Cerebellar cortex (tissue), 1 donor: ENCODE measurements at places on chromosomes 12 and 14.
A peak's percentile ranks its signal among the peaks of the same experiment; 100 is the strongest.

- DNase-seq: no peak
These were observed 96.1 kb downstream of the DAD1 start for GRCh38 chr14:22492622-22493542.

GRCh38 chr12:116381240-116381743, 103.8 kb upstream of the MED13L start:
- no peak for DNase-seq

GRCh38 chr12:133129368-133130037, 571 bp downstream of the ZNF891 start:
- DNase-seq: no peak

DNA sequence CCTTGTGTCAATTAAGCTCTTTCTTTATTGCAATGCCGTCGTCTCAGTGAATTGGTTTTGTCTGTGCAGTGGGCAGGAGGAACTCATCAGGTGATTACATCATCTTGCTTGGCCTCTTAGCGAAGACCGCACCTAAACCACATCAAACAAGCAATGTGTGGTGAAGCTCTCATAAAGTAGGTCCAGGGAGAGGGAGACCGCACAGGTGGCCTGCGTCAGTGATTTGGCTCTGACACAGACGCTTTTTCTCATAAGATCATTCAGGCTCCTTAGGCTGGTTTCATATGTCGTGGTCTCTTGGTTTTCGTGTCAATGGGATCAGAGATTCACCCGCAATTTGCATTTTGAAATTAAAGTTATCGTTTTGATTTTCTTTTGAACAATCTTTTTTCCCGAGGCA, 6.7 kb upstream of the TESC start:
- no peak for DNase-seq

DNA sequence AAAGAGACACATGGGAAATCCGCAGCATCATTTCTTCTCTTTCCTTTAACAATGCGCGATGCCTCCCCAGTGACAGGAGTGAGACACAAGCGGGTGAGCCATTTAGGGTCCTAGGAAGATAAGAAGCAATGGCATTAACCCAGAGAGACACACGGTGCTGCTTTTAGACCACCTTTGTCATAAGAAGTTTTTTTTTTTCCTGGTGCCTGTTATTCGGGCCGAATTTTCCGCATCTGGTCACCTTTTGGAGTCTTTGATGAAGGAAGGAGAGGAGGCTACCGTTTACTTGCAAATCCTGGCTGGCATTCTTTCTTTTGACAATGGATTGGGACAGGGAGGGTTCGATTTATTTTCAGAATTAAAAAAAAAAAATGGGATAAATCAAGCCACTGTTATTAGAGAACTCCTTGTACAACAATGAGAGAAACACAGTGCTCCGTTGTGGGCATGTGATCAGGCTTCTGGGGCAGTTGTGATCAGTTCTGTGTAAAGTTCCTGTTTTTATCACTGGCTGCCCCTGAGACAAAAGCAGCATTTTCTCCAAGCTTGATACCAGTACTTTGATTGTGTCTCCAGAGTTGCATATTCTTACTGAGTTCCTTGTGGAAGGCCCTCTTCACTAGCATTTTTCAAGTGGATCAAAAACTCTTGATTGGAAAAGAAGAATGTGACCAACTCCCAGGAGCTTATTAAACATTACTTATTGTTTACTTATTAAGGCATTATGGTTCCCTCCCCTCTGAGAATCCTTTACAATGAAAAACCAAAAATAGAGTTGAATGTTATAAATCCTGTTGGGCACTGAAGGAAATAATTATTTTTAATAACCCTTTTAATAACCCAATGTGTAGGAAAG, 1.1 kb downstream of the DIP2B start:
- DNase-seq: peak; percentile 64
